ENCODE measurements at places on chromosomes 6 and 20.

- no peak for DNase-seq
These were observed 38.8 kb downstream of the SLC22A3 start for GRCh38 chr6:160386869-160387530.

- DNase-seq = no peak
These were observed 59.7 kb downstream of the BANF2 start for GRCh38 chr20:17759449-17759848.

- DNase-seq = no peak
These were observed 225.3 kb downstream of the TINAG start for GRCh38 chr6:54533567-54533966.

- no peak for DNase-seq
These were observed 194.2 kb upstream of the PHACTR1 start for GRCh38 chr6:12522347-12522746.

- no peak for DNase-seq
These were observed 87.2 kb downstream of the EPM2A start for GRCh38 chr6:145648149-145648548.

GRCh38 chr6:165292657-165293056 is 16.7 kb downstream of the C6orf118 start:
- DNase-seq = no peak

DNA sequence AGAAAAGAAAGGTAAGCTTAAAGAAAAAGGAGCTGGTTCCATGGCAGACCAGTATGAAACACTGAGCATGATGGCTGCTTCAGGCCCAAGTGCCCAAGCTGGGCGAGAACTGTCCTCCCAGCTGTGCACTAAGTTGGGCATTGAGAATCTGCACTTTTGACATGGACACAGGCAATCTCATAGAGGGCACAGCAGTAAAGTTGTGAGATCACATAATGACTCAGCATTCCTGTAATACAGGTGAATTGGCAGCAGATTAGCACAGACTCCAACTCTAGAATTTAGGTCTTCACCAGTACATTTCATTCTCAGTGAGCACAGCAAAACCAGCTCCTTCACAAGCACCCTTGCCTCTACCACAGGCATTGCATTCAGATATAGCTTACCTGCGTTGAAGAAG is 343.4 kb downstream of the PKHD1 start:
- DNase-seq = no peak
